ENCODE measurements at places on chromosomes 2 and 18.

DNA sequence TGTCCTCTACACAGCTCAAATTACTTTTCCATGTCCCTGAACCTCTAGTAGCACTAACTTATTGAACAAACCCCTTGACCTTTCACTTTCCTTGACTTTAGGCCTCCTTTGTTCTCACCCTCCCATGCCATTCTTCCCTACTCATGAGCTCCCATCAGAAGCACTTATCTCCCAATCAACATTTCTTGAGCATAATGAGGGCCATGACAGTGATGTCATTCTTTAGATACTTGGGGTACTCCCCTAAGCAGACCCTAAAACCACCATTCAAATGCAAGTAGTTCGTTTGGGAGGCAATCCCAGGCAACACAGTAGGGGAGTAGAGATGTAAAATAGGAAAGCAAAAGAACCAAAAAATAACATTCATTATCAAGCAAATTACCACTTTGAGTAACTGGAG is 115.9 kb upstream of the ARHGAP28 start:
- DNase-seq = no peak

DNA sequence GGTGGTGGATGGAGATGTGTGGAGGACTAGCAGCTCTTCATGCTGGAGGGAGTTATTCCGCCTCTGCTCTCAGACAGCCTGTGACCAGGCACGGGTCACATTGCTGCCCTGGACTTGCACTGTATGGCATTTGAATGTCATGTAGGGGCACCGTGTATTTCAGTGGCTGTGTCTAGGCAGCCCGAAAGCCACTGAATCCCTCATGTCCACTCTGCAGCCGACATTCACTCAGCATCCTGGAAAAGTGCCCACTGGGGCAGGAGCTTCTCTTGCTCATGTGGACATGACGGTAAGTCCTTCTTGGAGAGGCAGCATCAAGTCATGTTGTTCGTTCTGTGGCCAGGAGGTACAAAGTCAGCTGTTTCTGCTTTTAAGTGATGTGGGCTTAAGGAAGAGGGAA is 127.9 kb downstream of the SH3RF3 start:
- no peak for DNase-seq

GRCh38 chr2:54960164-54960563 is 90.1 kb downstream of the RTN4 start:
- no peak for DNase-seq

DNA sequence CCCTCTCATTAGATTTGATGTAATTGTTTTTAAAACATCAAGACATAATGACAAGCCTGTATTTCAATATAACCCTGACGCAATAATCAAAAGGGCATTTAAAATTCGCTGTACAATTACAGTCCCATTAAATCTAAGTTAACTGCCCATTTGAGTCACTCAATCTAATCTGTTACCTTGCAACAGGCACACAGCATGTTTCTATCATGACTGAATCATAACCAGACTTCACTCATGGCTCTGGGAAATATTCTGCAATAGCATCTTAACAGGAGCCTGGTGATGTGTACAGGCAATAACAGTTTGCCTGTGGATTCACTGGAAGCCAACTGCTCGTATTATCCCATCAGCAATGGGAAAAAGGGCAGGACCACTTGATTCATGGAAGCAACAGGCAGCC is 142.3 kb upstream of the NCKAP5 start:
- no peak for DNase-seq
